ENCODE measurements at places on chromosomes 2 and 18.

DNA sequence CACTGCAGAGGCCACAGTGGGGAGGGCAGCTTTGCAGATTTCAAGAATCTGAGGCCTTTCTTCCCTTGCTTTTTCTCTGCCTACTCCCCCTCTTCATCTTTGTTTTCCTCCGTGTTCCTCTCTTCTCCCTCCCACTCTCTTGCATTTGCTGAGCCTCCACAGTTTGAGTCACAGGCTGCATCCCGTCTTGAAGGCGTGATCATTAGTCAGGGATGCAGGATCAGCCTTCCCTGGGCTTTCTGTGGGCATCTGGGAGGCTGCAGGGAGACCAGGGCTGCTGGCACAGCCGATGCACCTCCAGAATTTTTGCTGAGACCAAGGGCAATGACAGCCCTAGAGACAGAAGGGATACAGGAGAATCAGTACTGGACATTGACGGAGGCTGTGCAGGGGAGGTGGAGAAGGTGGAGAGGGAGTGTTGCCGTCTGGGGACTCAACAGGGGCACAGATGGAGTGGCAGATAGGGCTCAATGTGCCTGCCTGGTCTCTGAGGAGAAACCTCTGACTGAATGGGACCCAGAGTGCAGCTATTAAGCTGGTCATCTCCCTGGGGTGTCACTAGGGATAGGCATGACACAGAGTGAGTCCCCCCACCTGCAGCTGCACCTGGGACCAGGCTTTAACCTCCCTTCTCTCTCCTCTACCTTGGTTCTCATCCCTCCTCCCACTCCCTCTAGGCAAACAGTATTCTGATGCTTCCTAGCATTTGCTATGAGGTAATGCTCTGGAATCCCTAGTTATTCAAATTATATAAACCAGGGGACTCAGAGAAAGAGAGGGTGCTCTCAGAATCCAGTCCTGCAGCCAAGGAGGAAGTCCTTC lies 29.0 kb upstream of the DNAJC27 start:
- no peak for DNase-seq

GRCh38 chr2:8737571-8738175 lies 55.8 kb downstream of the ID2 start:
- no peak for DNase-seq

GRCh38 chr2:241015439-241015838 lies 17.0 kb downstream of the SNED1 start:
- no peak for DNase-seq

DNA sequence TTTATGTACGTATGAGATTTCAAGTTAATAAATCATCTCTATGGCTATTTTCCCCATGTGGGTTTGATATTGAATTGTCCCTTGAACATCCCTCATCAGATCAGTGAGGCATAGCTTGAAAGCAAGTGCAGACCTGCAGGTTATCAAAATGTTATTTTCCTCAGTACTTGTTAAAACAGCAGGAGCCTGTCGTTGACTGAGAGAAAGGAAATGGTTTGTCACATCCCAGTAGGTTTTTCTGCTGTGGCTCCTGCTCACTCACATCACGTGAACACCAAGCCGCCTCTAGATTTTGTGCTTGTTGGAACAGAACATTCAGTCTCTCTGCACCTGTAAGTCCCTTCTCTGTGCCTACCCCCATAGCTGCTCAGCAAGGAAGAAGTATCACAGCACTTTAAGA lies 340.3 kb downstream of the CELF4 start:
- DNase-seq: no peak

DNA sequence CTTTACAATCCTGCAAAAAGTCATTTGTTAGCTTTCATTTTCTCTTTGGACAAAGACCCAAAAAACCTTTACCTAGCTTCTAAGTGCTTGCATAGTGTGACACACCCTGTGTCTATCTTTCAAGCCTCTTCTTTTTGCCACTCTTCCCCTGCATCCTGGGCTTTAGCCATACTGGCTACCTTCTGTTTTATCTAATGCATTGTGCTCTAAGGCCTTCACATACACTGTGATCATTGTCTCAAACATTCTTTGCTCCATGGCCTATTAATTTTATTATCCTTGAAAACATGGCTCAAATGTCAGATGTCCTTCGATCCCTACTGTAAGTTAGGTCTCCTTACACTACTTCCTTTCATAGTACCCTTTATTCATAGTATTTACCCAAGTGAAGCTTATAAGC lies 84.4 kb downstream of the PIK3C3 start:
- DNase-seq: no peak

DNA sequence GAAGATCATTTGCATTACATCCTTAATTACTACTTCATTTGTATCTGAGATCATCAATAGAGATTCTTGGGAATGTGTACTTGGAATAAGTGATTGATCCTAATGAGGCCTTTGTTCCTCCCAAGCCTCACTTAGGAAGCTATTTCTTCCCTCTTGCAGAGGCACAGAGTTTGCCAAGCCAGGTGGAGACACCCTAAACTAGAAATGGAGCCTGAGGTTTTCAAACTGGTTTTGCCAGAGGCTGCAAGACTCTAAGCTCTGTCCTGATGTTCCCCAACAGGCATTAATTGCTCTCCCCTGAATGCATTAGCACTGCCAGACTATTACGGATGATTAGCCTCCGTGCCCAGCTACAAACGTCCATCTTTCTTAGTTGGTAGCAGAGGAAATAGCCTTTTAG lies 125.2 kb upstream of the LGALSL start:
- no peak for DNase-seq

DNA sequence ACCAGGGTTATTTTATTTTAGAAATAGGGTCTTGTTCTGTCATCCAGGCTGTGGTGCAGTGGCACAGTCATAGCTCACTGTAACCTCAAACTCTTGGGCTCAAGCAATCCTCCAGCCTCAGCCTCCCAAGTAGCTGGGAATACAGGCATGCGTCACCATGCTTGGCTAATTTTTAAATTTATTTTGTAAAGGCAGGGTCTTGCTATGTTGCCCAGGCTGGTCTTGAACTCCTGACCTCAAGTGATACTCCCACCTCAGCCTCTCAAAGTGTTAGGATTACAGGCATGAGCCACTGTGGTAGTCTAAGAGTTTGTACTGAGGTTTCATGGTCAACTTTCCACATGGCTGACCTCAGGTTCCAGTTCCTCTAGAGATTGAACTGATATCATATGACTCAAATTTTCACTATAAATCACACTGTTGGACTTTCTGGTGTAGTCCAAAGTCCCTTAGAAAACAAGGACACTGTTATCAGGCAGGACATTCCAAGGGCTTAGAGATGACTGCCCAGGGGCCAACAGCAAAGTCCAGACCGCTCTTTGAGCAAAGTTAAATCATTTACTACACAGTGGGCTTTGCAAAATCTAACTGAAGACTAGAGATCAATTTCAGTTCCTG lies 82.0 kb upstream of the MEX3C start:
- no peak for DNase-seq

GRCh38 chr2:223488814-223489213 lies 113.3 kb downstream of the SCG2 start:
- no peak for DNase-seq

DNA sequence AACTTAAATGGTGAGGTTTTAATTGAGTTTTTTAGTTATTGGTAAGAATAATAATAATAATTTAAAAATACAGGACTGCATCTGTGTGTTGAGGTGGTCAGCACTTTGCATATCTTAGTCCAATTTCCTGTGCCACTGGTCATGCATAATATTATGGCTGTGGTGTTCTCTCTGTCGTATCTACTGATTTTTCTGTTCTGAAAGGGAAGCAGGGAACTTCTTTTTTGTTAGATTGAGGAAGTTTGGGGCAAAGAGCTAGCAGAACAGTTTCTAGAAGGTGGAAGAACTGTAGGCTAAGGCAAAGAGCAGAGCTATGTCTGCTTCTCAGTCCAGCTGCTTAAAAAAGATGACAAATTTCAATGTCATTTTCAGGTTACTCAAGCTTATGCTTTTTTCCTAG lies 74.3 kb downstream of the XRCC5 start:
- no peak for DNase-seq

DNA sequence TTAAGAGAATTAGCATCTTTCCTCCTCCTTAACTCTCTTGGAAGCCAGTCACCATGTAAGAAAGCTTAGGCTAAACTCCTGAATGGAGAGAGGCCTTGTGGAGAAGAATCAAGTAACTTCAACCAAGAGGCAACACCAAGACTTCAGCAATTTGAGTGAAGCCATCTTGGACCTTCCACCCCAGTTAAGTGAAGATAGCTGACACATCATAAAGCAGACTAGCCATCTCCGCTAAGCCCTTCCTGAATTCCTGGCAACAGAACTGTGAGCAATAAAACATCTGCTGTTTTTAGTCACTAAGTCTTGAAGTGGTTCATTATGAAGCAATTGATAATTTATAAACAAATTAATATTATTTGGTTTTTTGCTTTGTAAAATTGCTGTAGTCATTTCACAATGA lies 1.5 kb upstream of the ZNF397 start:
- DNase-seq: no peak

- no peak for DNase-seq
Measured at GRCh38 chr2:173451118-173451517, 96.4 kb downstream of the CDCA7 start.

- DNase-seq: no peak
Measured at GRCh38 chr2:227057060-227057459, 106.9 kb downstream of the COL4A4 start.

GRCh38 chr18:66167829-66168684 lies 417.2 kb downstream of the CDH7 start:
- no peak for DNase-seq
